ENCODE measurements at places on chromosomes 5 and 9. TPM values are rescaled to one million over a fixed set of nuclear protein-coding genes. Genes with fewer than 3 reads are reported as not detected.

- H3K4me3 ChIP-seq, result no peak overlapping the region
- no peaks in the 10 kb centered on the region for H3K4me1 ChIP-seq
- no peak for DNase-seq
- H3K27me3 ChIP-seq, result no peaks in the 10 kb centered on the region
Measured at GRCh38 chr5:167513381-167513780, 778.1 kb upstream of the WWC1 start.

Gene SLC36A3
- total RNA-seq, result not detected

Gene SLC24A2
- total RNA-seq, result not detected

DNA sequence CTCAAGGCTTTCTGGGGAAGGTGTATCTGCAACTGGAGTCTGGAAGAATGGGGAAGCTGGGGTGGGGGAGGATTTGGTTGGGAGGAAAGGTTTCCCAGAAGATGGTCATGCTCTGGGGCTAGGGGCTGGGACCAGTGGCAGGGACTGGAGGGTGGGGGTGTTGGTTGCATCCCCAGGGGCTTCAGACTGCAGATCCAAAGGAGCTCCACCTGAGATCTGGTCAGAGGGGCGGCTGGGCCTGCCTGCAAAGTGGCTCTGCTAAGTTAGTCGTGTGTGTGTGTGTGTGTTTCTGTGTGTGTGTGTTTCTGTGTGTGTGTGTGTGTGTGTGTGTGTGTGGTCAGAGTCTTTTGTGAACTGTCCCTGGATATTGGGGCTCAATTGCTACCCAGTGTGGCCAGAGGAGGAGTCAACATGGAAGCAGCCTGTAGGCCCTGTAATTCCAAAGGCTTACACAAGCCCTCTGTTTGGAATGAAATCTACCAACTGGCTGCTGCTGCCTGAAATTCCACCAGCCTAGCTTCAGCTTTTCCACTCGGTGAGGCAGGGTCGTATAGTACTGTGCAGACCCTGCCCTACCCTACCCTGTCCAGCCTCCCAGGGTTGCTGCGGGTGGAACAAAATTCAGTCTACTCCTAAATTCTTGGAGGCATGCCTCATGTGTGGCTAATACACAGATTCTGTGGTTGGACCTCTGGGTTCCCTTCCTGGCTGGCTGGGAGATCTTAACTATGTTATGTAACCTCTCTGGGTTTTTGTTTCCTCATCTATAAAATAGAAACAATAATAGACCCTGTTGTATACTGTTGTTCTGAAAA lies 12.5 kb upstream of the SYNPO start:
- H3K4me3 ChIP-seq, result peak overlapping the region; percentile 84
- H3K36me3 ChIP-seq, result peaks cover 8% of the 10 kb centered on the region
- no peaks in the 10 kb centered on the region for H3K27me3 ChIP-seq
- H3K27ac ChIP-seq, result peak overlapping the region; percentile 99

Gene MAP3K1
- 5.9 TPM for total RNA-seq

DNA sequence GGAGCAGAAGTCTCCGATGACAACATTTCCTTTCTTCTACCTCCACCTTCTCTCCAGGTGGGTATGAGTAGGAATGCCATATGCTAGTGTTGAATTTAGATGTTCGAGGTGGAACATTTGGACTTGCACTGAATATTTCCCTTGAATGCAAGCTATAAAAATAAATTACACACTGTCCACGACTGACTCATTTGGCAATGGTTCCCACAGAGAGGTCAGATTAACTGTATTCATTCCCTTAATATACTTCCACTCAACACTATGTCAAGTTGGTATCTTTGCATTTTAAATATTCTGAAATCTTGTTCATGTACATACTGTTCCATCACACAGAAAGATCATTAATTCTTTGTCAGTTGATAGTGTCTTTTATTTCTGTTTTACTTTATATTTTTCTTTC lies 222.6 kb upstream of the PIK3R1 start:
- no peak overlapping the region for H3K4me3 ChIP-seq
- H3K4me1 ChIP-seq, result no peaks in the 10 kb centered on the region
- no peaks in the 10 kb centered on the region for H3K27me3 ChIP-seq
- no peaks in the 10 kb centered on the region for H3K36me3 ChIP-seq
- DNase-seq, result no peak

Gene PCDHA5
- not detected for total RNA-seq

Gene VDAC1
- 394 TPM for total RNA-seq

DNA sequence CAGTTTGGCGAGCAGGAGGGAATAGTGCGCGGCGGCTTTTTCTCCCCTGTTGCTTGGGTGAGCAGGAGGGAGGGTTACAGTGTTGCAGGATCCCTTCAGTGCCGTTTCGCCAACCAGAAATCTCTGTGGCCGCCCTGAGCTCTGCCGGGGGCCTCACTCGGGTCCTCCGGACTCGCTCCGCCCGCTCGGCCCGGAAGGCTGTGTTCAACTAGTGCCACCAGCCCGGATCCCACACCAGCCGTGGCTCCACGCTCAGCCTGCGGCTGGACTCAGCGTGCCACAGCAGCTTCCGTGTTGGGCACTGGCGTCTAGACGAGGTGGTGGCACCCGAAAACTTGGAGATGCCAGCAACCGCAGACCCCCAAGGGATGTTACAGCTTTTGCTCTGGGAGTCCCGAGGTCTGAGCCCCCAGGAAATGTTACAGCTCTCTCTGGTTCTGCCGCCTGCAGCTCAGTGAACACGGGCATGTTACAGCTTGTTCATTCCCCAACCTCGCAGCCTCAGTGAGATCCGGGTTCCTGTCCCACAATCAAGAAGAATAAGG lies 16.0 kb upstream of the OR13C9 start:
- H3K27ac ChIP-seq, result no peak overlapping the region
- H3K36me3 ChIP-seq, result no peaks in the 10 kb centered on the region
- no peak overlapping the region for H3K4me3 ChIP-seq
- no peak for DNase-seq
- H3K27me3 ChIP-seq, result no peaks in the 10 kb centered on the region
- H3K4me1 ChIP-seq, result no peaks in the 10 kb centered on the region

- no peak for DNase-seq
- H3K27me3 ChIP-seq, result no peaks in the 10 kb centered on the region
- H3K4me3 ChIP-seq, result peak overlapping the region; percentile 11
- no peaks in the 10 kb centered on the region for H3K4me1 ChIP-seq
- no peak overlapping the region for H3K27ac ChIP-seq
Measured at GRCh38 chr5:130836729-130837649, 328.1 kb downstream of the HINT1 start.

DNA sequence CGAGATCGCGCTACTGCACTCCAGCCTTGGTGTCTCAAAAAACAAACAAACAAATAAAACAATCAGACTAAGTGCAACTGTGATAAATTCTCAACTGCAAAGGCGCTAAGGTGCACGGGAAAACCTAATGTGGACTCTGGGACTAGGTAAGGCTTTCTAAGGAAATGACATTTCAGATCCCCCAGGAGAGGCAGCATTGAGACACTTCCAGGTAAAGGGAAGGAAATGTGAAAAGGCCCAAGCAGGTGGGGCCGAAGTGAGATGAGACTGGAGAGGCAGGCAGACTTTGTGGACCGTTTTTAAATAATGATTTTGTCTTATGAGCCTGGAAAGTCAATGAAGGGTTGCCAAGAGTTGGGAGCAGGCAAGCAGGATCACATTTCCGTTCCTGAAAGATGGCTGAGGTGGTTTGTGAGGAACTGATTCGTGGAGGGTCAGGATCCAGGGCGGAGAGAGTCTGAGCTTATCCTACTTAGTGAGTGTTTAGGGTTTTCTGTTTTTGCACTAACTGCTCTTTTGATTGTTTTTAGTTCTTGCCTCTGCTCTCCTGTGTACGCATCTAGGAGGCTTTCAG lies 2.0 kb upstream of the APBA1 start:
- no peaks in the 10 kb centered on the region for H3K4me1 ChIP-seq
- no peak overlapping the region for H3K4me3 ChIP-seq
- no peaks in the 10 kb centered on the region for H3K27me3 ChIP-seq
- no peak for DNase-seq
- H3K36me3 ChIP-seq, result no peaks in the 10 kb centered on the region
- no peak overlapping the region for H3K27ac ChIP-seq

GRCh38 chr5:134247428-134248224 lies 21.8 kb upstream of the PPP2CA start:
- H3K36me3 ChIP-seq, result no peaks in the 10 kb centered on the region
- peak overlapping the region; percentile 60 for H3K27ac ChIP-seq
- no peak overlapping the region for H3K4me3 ChIP-seq
- DNase-seq, result no peak
- no peaks in the 10 kb centered on the region for H3K27me3 ChIP-seq

- no peaks in the 10 kb centered on the region for H3K36me3 ChIP-seq
- no peaks in the 10 kb centered on the region for H3K27me3 ChIP-seq
- no peak for DNase-seq
- peak overlapping the region; percentile 99 for H3K27ac ChIP-seq
- H3K4me1 ChIP-seq, result peaks cover 58% of the 10 kb centered on the region
Measured at GRCh38 chr9:33817327-33818166, 587 bp downstream of the UBE2R2 start.

- H3K36me3 ChIP-seq, result no peaks in the 10 kb centered on the region
- DNase-seq, result no peak
- no peak overlapping the region for H3K4me3 ChIP-seq
- H3K27ac ChIP-seq, result no peak overlapping the region
- H3K27me3 ChIP-seq, result no peaks in the 10 kb centered on the region
Measured at GRCh38 chr9:18825656-18826170, 207.3 kb downstream of the SAXO1 start.

GRCh38 chr9:131312822-131313770 lies 23.6 kb downstream of the PLPP7 start:
- peak overlapping the region; percentile 87 for H3K27ac ChIP-seq
- H3K36me3 ChIP-seq, result no peaks in the 10 kb centered on the region
- no peaks in the 10 kb centered on the region for H3K27me3 ChIP-seq

All from right atrium auricular region (tissue), 2 donors.